ENCODE measurements at places on chromosomes 6 and 20.

DNA sequence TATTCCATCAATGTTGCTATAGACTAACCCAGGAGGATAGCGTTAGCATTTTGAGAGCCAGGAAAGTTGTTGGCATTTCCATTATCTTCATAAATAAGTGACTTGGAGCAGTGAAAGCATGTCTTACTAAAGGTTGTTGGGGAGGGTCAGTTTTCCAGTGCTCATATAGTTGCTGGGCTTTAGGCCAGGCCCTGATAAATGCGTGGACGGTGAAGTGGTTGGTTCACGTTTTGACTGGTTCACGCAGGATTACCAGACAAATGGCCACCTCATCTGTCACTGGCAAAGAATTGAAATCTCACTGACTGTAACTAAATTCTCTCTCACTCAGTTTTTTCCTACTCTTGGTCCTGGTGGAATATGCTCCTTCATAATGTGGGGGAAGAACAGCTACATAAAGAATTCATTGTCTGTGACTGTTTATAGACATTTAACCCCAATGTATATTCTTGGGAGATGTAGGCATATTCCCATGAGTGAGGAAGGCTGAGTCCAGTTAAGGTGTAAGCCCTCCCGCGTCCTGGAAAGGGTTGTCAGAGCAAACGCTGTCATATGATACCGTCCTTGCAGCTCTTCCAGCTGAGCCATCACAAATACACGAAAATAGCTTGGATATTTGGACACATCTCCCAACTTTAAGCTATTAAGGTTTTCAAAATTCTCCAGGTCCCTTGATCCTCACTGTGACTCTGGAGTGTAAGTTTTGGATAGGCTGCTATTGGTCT is 27.8 kb downstream of the LRRC1 start:
- DNase-seq: no peak

DNA sequence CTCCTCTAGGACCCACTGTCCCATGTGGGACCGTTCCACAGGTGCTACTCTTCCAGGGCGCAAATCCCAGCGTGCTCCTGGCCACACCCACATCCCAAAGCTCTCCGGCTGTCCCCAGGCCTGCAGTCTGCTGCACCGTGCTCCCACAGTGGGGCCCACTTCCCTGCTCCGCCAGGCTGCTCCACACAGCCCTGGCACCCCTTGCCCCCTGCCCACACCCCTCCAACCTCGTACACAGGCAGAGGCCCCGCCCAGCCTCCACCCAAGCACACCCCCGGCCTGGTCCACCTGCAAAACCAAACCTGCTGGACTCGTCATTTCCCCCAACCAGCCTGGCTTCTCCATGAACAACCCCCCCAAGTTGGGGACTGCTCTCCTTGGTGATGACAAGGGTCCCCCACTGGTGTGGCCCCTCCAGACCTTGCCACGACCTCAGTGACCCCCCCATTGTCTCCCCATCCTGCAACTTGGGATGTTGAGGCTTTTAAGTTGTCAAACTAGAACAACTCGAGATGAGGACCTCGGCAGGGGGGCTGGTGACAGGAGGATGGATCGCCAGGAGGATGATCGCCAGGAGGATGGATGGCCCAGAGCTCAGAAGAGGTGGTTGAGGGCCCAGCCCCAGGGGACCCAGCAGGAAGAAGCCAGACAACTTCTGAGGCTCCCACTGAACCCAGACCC is 27.1 kb downstream of the YTHDF1 start:
- DNase-seq: no peak

- no peak for DNase-seq
Observed at GRCh38 chr20:30949761-30950160, 307.7 kb upstream of the DEFB115 start.

- no peak for DNase-seq
Observed at GRCh38 chr20:60630609-60631008, 621.5 kb upstream of the CDH4 start.

GRCh38 chr20:61291166-61291829 is 39.2 kb downstream of the CDH4 start:
- no peak for DNase-seq

Data from OCI-M1 (cell line).